ENCODE measurements at places on chromosomes 1 and 21. TPM values are rescaled to one million over a fixed set of nuclear protein-coding genes. Genes with fewer than 3 reads are reported as not detected.
A peak's percentile ranks its signal among the peaks of the same experiment; 100 is the strongest.

VWA5B1 gene
- not detected for total RNA-seq

ITLN2 gene
- not detected for total RNA-seq

OR2L8 gene
- total RNA-seq: not detected

CRNN gene
- total RNA-seq: 5.8 TPM

PARS2 gene
- 5.5 TPM for total RNA-seq

ANKRD45 gene
- total RNA-seq: 0.81 TPM

CASQ2 gene
- 147 TPM for total RNA-seq

DNAJC6 gene
- total RNA-seq: 2.6 TPM

SPTA1 gene
- total RNA-seq: not detected

FAM177B gene
- not detected for total RNA-seq

RXRG gene
- total RNA-seq: 6.4 TPM

FALEC gene
- total RNA-seq: not detected

ETV3 gene
- total RNA-seq: 17.7 TPM

KCNH1 gene
- 0.69 TPM for total RNA-seq

KCNK2 gene
- 1.1 TPM for total RNA-seq

SMPDL3B gene
- 1.1 TPM for total RNA-seq

DNA sequence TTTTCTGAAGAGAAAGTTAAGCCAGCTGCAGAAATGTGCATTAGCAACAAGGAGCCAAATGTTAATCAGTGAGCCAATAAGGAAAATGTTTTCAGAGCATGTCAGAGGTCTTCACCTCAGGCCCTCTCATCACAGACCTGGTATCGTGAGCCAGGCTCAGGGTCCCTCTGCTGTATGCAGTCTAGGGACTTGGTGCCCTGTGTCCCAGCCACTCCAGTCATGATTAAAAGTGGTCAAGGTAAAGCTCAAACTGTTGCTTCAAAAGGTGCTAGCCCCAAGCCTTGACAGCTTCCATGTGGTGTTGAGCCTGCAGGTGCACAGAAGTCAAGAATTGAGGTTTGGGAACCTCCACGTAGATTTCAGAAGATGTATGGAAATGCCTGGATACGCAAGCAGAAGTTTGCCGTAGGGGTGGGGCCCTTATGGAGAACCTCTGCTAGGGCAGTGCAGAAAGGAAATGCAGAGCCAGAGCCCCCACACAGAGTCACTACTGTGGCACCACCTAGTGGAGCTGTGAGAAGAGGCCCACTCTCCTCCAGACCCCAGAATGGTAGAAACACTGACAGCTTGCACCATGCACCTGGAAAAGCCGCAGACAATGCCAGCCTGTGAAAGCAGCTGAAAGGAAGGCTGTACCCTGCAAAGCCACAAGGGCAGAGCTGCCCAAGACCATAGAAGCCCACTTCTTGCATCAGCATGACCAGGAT lies 1128.7 kb downstream of the AMY1C start:
- no peak for ATAC-seq

DNA sequence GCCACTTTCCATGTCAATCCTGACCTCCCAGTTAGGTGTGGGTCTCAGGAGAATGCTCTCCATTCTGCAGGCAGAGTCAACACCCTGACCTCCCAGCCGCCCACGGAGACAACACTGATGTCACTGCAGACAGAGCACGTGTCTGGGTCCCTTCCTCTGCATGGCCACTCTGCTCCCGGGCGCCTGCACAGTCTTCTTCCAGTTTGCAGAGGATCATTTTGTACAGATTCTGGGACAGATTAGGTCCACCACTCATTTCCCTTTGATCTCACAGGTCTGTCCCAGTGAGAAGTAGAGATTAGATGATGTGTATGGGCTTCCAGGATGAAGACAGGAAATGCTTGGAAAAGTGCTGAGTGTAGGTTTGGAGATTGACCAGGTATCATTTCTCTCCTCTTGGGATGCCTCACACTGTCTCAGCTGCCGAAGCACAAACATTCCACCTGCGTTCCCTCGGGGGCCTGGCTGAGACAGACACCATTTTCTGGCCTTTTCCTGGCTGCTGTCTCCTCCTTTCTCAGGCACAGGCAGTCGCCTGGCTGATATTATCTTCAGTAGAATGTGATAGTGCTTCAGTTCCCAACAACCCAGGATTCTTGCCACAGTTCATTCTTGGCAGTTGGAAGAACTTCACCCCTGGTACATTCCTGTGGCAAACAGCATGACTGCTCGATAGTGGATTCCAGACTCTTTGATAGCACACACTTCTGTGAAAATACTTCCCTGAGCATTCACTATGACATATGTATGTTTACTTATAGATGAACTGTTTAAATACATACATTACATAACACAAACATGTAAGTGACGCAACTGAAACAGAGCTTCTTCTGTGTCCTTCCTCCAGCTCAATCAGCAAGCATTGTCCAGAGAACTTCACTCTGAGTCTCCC lies 7.9 kb downstream of the MYBPHL start:
- peak; percentile 55 for ATAC-seq

- ATAC-seq: no peak
These were observed 16.0 kb downstream of the SLC9A1 start for GRCh38 chr1:27138927-27139326.

DNA sequence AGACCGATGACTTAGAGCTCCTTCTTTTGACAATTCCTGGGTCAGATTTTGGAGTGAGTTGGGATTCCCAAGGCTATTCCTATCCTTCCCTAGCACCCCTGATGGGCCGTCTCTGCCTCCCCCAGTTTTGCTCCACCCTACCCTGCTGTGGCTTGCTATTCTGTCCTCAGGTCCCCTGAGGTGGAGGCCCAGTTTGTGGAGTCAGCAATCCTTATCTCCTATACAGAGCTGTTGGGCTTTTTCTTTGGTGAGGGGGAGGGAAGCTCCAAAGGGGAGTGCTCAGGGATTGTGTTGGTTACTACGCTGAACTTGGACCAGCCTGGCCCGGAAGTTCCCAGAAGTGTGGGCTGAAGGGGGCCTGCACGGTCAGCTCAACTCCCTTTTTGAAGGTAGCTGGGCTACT lies 7.6 kb downstream of the SESN2 start:
- no peak for ATAC-seq

- no peak for ATAC-seq
These were observed 594.7 kb downstream of the ADGRL2 start for GRCh38 chr1:82395440-82395839.

- no peak for ATAC-seq
These were observed 31.8 kb downstream of the SPSB1 start for GRCh38 chr1:9324246-9325096.

DNA sequence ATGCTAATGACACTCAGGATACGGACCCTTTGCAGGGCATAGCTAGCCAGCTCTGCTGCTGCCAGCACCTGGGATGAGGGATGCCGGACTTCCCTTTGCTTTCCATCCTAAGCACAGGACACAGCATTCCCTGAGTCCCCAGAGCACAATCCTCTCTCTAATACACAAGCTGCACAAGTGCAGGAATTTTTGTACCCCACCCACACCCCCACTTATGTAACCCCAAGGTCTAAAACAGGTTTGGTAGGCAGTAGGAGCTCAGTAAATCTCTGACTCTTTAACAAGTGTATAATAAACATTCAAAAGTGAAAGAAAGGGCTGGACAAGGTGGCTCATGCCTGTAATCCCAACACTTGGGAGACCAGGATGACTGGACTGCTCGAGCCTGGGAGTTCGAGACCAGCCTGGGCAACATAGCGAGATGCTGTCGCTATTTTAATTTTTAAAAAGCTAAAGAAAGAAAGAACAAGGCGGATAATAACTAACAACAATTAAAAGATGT lies 42.2 kb upstream of the IGSF3 start:
- no peak for ATAC-seq

DNA sequence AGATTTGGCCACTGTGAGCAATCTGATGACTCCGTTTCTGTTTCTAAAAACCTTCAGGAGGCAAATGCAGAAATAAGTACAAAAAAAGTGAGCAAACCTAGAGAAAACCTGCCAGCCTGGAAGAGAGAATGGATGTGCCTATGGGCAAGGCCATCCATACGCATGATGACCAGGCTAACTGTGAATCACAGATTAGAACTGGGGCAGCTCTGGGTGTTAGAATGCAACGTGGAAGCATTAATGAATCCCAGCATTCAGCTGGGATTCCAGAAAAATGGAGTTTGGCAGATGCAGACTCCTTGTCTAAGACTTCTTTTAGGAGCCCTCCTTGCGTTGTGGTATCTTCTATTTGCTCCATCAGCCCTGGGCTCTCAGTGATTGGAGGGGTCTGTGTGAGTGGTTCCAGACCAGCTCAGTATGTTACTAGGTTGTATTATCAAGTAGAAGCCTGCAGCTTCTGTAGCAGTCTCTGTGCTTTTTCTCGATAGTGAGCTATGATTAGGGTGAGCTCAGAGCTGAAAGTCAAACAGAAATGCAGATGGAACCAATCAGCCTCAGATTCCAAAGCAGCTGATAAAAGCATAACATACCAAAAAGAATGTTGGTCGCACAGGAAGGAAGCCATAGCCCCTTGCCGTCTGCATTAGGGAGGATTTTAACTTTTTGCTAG lies 154.0 kb downstream of the PSMG1 start:
- ATAC-seq: no peak

DNA sequence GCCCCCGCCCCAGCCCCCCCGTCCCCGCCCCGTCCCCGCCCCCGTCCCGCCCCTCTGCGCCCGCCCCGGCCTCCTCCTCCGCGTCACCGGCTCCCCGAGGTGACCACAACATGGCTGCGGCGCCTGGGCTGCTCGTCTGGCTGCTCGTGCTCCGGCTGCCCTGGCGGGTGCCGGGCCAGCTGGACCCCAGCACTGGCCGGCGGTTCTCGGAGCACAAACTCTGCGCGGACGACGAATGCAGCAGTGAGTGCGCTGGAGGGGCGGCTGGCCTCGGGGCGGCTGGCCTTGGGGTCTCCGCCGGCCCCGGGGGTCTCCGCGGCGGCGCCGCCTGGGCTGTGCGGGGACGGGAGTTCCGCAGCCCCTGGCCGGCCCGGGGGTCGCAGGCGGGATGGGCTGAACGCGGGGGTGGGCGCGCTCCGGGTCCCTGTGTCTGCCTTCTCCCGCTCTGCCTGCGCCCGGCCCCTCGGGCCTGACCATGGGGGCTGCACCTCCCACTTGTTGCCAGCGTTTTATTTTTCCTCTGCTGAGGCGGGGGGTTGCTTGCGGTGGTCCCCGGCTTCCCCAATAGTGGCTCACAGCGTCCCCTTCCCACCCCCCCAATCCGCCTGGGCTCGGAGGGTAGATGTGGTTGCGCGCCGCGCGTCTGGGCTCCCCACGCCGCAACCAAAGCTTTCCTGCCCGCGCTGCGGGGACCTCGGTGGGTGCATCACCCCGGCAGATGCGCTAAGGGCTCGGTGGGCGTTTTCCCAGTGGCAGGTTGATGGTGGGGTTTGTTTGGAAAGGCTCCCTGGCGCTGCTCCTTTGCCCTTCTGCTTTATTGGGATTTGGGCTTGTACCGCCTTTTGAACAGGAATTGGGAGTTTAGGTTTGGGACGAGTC lies at the start of gene MIA3:
MIA3 (plus strand) TSS at position 97 of the 879 bp plus-strand sequence; CDS start at position 111, 14 bp downstream.
- peak; percentile 73 for ATAC-seq

DNA sequence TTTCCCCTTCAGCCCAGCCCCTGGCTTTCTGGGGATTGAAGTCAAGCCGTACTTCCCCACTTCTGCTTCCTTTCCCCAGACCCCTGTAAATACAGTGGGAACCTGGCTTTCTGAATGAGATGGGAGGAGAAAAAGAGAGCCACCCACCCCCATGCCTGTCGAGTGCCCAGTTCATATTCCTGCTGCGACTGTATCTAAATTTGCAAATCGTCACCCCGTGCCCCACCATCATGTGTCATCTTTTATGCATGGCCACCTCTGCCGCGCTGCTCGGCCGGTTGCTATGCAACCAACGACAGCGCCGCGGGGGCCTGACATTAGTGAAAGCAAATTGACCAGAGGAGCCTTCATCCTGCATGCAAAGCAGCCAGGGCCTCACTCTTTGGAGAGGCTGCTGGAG lies 143.0 kb downstream of the ELAVL4 start:
- ATAC-seq: no peak

GRCh38 chr1:183180634-183181056 lies 5.4 kb upstream of the LAMC2 start:
- ATAC-seq: peak; percentile 72

GRCh38 chr1:232722626-232723025 lies 82.6 kb upstream of the MAP10 start:
- ATAC-seq: no peak

- no peak for ATAC-seq
These were observed 42.6 kb downstream of the KCNJ6 start for GRCh38 chr21:37873655-37874054.

GRCh38 chr1:167086033-167086432 lies 4.1 kb downstream of the GPA33 start:
- no peak for ATAC-seq

DNA sequence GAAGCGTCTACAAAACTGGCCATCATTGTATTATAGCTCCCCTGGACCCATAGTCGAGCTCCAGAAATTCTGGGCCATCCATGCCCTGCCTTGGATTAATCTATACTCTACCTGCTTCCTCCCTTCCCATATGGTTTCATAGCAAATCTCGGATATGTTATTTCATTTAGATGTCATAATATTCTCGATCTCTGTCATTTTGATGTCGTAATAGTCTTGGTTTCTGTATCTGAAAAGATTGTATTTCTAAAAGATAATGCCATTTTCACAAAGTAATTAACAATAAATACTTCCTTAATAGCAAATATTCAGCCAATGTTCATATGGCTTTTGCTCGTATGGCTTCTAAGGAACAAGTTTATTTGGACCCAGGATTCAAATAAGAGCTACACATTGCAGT lies 35.1 kb downstream of the DIP2A start:
- no peak for ATAC-seq

DNA sequence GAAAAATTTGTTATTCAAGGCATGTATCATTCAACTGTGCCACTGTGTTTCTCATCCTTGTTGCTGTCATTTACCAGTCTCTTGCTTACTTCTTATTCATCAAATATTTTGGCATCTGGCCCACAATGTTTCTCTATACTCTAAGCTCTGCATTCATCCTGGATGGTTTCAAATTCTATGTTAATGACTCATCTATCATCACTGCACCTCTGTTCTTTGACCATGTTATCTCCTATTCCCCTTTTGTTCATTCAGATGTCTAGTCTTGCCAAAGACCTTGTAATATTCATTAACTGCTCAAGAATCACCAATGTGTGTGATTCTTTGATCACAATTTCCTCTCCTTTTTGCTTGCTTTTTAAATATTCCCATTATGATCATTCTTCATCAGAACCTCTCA lies 54.6 kb upstream of the PRKACB start:
- ATAC-seq: no peak

DNA sequence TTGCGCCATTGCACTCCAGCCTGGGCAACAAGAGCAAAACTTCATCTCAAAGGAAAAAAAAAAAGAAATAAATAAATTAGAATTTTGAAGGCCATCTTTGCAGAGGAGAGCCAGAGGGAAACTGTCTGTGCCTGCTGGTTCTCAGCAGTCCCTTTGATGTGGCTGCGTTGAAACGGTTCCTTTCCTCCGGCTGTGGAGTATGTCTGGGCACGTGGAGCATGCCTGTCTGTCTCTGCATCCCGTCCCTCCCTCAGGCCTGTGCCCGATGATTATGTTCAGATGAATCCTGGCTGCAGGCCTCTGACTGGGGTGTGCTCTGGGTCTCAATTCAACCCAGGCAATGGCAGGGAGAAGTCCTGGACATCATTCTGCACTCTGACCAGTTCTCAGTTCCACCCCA lies 33.4 kb downstream of the KIAA1614 start:
- ATAC-seq: no peak

All from gastroesophageal sphincter (tissue), 4 donors.